ENCODE measurements at places on chromosomes 6 and 20.

DNA sequence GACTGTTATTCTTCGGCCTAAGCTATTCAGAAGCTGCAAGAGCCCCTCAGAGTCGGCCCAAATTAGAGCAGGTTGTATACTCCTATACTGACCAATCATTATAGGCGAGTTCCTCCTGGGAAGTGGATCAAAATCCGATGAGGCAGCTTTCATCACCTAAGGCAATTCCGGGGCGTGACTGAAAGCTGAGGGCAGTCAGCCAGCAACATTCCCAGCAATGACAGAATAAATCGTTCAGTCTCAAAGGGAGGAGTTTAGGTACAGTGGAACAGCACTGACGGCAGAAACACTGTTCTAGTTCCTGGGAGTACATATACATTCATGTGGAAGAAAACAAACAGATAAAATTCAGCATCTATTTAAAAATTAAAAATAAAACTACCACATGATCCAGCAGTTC lies 10.8 kb downstream of the HLA-DQB2 start:
- DNase-seq, result no peak

DNA sequence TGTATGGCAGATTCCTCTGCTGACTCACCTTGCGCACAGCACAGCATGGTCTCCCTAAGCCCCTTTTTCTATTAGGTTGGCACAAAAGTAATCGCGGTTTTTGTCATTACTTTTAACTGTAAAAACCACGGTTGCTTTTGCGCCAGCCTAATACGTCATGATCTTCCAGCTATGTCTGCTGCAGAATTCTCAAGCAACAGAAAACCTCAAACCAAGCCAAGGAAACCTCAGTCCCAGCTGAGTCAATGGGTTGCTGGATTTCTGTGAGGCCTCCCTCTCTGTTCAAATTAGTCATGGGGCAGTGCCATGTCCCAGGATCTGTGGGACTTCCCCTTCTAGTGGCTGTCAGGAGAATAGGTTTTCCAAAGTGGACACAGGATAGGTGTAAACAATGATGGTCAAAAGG lies 15.7 kb upstream of the ENPP1 start:
- no peak for DNase-seq

GRCh38 chr6:170590725-170591124 lies 6.3 kb upstream of the PDCD2 start:
- DNase-seq, result no peak

GRCh38 chr6:43339168-43339567 lies 30.3 kb downstream of the ZNF318 start:
- no peak for DNase-seq

DNA sequence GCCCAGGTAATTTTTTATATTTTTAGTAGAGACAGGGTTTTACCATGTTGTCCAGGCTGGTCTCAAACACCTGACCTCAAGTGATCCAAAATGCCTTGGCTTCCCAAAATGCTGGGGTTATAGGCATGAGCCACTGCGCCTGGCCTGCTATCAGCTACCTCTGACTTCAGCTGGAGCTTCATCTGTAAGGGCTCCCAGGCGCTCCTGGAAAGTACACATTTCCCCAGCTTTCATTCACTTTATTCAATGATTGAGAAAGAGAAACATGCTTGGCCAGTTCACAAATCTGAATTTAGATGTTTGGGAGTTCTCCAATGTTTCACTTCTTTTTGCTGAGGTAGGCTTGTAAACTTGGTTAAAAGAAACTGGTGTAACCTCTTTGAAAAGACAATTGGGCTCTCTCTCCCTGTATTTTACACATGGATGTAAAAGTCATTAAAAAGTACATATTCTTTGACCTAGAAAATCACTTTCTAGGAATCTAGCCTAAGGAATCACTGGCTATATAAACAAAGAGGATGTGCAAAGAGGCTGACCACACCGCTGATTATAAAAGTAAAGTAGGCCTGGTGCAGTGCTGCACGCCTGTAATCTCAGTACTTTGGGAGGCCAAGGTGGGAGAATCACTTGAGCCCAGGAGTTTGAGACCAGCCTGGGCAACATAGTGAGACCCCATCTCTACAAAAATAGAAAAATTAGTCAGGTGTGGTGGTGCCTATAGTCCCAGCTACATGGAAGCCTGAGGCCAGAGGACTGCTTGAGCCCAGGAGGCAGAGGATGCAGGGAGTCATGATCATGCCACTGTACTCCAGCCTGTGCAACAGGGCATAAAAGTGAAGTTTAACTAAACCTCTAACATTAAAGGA lies 128.9 kb downstream of the BACH2 start:
- DNase-seq, result no peak

GRCh38 chr6:68718385-68719073 lies 83.4 kb downstream of the ADGRB3 start:
- peak; percentile 29 for DNase-seq

DNA sequence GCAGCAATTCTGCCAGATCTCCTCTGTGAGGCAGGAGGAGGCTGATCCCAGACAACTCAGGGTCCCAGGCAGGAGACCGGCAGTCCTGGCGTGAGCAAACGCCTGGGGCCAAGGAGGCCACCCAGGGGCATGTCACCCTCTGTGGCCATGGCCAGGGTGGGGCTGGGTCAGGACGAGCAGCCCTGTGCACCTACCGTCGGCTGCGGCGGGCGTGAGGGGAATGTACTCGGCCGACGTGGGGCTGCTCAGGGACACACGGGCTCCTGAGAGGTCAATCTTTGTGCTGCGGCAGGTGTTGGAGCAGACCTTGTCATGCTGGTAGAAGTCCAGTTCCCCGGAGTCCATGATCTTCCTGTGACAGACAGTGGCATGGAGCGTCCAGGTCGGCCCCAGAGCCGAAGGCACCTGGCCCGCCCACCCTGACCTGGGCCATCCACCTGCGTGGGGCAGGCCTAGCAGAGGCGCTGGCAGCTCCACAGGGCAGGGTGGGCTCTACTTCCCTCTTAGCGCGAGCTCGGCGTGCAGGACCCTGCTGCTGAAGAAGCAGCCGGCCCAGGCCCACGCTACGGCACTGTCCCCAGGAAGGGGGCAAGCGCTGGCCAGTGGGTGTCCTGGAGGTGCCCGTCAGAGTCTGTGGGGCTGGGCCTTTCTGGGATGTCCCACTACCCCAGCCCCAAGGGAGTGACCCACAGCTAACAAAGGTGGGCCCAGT lies 21.5 kb upstream of the HELZ2 start:
- no peak for DNase-seq

DNA sequence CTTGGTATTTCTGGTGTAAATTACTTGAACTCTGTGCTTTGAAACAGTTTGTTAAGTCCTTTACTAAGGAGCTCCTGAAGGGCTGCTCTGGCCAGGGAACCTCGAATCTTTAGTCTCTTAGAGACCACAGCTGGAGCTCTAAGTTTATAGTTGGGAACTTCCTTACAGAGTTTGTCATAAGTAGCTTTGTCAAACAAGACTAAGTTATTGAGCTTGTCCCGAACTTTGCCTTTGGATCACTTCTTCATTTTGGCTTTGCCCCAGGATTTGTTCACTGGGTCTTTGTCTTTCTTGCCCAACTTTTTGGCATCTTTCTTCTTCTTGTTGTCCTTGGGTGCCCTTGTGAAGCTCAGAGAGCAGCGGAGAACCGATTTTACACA lies 64.8 kb downstream of the FAM50B start:
- DNase-seq, result no peak

- no peak for DNase-seq
Measured at GRCh38 chr6:117344444-117345291, 79.3 kb downstream of the VGLL2 start.

- DNase-seq, result no peak
Measured at GRCh38 chr6:35703554-35703953, 14.8 kb upstream of the FKBP5 start.

DNA sequence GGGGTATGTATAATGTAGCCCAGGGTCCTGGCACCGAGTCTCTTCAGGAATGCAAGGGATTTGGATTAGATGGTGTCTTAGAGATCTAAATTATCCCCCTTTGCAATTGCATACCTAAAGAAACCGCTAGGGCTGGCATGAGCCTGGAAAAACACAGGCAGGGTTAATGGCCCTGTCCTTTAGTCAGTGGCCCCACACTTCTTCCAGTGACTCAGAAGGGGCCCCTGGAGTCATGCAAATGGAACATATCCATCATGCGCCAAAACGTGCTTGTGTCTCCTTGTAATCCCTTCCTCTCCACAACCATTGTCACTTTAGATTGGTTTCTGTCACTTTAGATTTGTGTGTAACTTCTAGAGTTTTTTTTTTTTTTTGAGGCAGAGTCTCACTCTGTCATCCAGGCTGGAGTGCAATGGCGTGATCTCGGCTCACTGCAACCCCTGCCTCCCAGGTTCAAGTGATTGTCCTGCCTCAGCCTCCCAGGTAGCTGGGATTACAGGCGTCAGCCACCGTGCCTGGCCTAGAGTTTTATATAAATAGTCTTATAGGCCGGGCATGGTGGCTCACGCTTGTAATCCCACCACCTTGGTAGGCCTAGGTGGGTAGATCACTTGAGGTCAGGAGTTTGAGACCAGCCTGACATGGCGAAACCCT lies 8.7 kb upstream of the MYBL2 start:
- no peak for DNase-seq

DNA sequence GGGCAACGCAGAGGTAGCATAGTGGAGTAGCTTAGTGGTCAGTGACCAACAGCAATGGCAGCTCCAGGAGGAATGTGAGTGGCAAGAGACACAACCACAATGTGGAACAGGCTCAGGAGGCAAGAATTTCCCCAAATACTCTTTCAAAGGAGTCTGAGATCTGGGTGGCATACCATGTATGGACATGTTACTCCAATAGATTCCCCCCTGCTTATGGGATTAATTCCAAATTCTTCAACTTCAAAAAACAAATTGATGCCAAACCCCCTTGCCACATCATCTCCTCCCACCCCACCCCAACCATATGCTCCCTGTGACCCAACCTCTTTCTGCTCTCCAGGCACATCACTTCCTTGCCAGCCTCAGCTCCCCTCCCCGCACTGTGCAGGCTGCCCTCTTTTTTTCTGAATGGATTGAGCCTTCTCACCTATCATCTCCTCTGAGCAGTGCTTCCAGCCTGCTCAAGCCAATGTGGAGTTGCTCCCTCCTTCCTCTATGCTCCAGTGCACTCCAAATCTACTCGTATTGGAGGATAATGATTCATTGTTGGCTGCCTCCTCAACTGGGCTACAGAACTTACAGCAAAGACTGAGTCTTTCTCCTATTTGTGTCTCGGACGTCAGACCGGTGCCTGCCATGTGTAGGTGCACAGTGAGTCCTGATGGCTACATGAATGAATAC lies 93.0 kb upstream of the CEP85L start:
- no peak for DNase-seq

GRCh38 chr6:109456111-109456583 lies 575 bp upstream of the MICAL1 start:
- DNase-seq, result no peak

DNA sequence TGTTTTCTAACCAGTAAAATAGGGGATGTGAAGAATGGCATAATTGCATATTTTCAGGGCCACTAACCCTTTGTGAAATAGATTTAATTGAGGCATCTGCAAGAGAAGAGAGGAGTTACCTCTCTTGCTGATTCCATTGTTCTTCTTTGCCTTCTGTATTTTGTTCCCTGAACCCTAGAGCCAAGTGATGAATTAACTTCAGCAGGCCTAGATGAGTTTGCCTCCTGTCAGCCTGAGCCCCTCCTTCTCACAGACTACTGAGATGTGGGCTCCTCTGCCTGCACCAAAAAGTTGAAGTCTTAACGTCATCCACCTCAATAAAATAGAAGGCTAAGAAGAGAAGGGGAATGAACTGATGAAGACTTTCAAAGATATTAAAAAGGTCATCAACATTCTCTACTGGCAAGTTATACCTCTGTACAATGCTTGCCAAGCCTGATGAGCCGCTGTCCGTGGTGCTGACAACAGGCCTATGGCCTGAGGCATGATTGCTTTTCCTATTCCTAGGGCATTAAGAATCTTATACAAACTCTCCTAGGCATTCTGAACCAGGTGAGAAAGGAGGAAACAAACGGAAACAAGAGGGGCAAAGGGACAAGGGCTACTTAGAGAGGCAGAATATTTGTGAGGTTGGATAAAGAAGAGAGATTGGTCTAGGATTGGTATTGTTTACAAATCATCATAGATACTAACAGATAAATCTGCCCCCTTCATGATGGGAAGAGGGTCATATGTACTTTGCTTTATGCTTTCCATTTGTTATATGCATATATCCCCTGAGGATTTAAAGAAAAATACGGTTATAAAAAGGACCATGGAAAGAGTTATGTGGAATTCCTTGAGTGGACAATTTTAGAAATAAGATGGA lies 46.8 kb downstream of the CD24 start:
- no peak for DNase-seq

- no peak for DNase-seq
Measured at GRCh38 chr20:278607-279571, 11.7 kb downstream of the C20orf96 start.

DNA sequence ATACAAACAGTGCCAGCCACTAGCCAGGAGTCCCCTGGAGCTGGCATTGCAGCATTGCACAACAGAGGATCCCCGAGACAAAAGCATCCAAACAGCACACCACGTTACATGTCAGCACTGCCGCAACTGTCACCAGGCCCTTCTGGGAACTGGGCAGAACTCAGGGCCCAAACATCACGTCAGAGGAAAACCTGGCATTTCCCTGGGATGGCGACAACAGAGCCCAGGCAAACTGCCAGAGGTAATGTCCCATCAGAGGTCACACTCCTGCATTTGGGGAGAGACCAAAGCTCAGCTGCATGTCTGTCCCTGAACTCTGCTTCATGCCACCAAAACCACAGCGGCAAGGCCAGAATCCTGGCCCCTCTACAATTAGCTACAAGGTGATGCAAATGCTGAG lies 36.3 kb downstream of the PPP1R3G start:
- no peak for DNase-seq

GRCh38 chr20:44841955-44842354 lies 31.6 kb upstream of the RIMS4 start:
- DNase-seq, result no peak

DNA sequence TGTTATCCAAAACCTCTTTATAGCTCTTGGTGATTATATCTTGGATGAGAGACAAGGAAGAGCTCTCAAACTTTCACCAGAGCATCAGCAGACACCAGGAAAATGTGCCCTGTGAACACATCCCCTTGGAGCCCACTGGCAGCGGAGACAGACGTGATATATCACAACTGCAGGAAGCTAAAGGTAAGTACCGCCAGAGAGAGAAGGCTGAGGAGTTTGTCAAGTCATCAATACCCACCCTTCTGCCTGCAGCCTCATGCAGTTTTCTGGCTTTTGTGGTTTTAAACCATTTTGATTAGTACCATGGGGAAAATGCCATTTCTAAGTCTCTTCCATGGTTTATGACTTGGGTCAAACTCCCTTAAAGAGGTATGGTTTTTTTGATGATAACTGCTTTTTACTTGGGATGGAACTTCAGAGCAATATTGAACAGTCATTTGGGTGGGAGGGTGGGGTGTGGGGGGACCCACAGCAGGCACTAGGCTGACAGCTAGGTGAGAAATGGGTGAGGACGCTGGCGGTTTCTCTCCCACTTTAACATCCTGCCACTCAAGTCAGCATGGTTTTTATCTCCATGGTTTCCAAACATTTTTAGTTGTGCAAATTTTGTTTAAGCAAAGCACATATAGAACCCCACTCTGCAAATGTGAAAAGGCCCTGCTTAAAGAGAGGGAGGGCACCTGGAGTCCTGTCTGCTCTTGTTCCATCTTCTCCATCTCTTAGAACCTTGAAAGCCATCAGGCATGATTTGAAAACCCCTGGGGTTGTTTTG lies 108.4 kb downstream of the SCML4 start:
- DNase-seq, result no peak

Measured in NCI-H1930 (cell line).